ENCODE measurements at places on chromosomes 3 and 15.

DNA sequence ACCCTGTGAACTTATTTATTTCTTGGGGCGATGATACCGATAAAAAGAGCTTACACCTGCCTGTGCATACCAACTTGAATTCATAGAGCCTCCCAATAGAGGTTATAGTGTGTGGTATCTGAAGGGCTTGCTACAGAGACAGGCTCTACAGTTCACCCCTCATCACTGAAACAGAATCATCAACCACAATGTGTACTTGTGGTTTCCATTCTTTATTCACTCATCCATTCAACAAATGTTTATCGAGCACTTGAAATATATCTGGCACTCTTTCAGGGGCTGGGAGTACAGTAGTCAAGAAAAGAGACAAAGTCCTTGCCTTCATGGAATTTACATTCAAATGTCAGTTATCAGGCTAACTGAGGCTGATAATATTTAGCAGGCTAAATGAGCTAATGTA, 134.4 kb upstream of the SKOR1 start:
- no peak for DNase-seq

- no peak for DNase-seq
Measured at GRCh38 chr3:37832480-37832879, 29.2 kb upstream of the CTDSPL start.

DNA sequence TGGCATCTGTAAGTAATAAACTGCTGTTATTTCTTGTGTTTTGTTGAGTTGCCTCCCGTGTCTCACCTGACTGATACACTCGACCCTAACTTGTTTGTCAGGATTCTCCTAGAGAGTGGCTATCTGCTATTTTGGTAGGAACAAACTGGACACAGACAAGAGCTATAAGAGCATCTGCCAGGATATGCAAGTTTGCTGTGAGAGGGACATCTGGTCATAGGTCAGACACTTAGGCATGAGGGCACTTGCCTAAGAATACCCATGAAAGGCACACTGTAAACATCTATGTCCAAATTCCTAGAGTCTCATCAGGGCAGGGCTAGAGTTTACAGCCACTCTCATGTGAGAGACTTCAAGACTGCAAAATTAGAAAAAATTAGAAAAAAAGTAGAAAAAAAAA, 32.5 kb downstream of the NEDD4 start:
- DNase-seq, result no peak

GRCh38 chr15:55552926-55553325, 35.2 kb downstream of the PYGO1 start:
- DNase-seq, result no peak

GRCh38 chr3:23071758-23072157, 131.4 kb upstream of the UBE2E2 start:
- DNase-seq, result no peak

DNA sequence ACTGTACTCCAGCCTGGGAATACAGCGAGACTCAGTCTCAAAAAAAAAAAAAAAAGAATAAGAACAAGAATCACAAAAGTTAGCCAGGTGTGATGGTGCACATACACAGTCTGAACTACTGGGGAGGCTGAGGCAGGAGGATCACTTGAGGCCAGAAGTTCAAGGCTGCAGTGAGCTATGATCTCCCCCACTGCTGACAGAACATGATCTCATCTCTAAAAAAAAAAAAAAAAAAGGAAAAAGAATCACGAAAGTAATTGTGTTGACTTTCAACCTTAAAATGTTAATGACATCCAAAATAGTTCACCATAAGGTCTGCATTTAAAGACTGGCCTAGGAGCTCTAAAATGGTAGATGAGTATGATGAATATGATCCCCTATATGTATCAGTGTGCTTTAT, 68.0 kb upstream of the MAP4 start:
- no peak for DNase-seq

GRCh38 chr3:53350652-53351051, 3.3 kb upstream of the DCP1A start:
- DNase-seq, result no peak

GRCh38 chr15:69823223-69823907, 274.4 kb downstream of the TLE3 start:
- peak; percentile 28 for DNase-seq

GRCh38 chr3:126313580-126314304, 43.5 kb downstream of the KLF15 start:
- no peak for DNase-seq

GRCh38 chr3:69370156-69370883, 15.6 kb downstream of the FRMD4B start:
- DNase-seq, result no peak

- no peak for DNase-seq
Measured at GRCh38 chr15:86213888-86214287, 134.2 kb downstream of the AGBL1 start.

GRCh38 chr3:35601959-35602358, 37.4 kb upstream of the ARPP21 start:
- DNase-seq, result no peak

- no peak for DNase-seq
Measured at GRCh38 chr15:82014989-82015388, 30.8 kb downstream of the MEX3B start.

- DNase-seq, result no peak
Measured at GRCh38 chr3:14894085-14894484, 53.3 kb upstream of the NR2C2 start.

GRCh38 chr3:19816631-19817030, 117.4 kb downstream of the EFHB start:
- no peak for DNase-seq

DNA sequence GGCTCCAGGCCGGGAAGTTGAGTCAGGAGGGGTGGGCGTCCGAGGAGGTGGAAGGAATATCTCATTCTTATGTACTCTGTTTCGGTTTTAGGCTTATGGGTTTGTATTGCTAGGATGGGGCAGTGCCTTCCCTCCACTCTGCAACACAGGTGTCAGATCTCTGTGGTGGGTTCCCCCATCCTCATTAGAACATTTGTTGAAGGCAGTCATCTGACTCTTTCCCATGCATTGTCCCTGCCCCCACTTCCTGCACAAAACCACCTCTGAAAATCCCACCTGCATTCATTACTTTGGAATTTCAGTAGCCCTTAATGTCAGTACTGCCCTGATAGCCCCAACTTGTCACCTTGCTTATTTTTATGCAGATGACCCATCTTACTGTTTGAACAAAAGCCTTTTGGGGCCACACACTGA, 29.5 kb downstream of the GYG1 start:
- no peak for DNase-seq

GRCh38 chr15:38238311-38238710, 14.3 kb upstream of the SPRED1 start:
- no peak for DNase-seq

- DNase-seq, result no peak
Measured at GRCh38 chr15:41309226-41309905, 23.0 kb downstream of the OIP5 start.

DNA sequence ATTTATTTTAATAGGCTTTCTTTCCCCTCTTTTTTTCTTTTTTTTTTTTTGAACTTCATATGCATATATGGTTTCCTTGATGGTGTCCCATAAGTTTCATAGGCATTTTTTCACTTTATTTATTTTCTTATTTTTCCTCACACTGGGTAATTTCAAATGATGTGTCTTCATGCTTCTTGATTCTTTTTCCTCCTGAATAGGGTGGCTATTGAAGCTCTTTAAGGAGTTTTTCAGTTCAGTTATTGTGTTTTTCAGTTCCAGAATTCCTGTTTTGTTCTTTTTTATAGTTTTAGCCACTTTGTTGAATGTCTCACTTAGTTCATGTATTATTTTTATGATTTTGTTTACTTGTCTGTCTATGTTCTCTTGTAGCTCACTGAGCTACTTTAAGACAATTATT, 273.2 kb downstream of the NFKBIZ start:
- DNase-seq, result no peak

- DNase-seq, result no peak
Measured at GRCh38 chr15:94287794-94288246, 56.5 kb downstream of the MCTP2 start.

- DNase-seq, result no peak
Measured at GRCh38 chr15:63509955-63510940, 5.9 kb downstream of the USP3 start.

- no peak for DNase-seq
Measured at GRCh38 chr3:81545572-81545971, 215.9 kb downstream of the GBE1 start.

DNA sequence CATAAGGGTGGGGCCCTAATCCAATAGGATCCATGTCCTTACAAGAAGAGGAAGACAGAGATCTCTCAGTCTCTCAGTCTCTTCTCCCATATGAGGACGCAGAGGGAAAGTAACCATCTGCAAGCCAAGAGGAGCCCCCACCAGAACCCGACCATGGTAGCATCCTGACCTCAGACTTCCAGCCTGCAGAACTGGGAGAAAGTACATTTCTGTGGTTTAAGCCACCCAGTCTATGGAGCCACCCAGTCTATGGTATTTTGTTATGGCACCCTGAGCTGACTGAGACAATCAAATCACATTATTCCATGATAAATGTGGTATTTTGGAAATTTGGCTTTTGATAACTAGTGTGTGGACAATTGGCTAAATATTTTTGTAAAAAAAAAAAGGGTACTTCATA, 101.5 kb upstream of the TMC3 start:
- no peak for DNase-seq

GRCh38 chr15:31342781-31343626, 16.4 kb downstream of the KLF13 start:
- no peak for DNase-seq

DNA sequence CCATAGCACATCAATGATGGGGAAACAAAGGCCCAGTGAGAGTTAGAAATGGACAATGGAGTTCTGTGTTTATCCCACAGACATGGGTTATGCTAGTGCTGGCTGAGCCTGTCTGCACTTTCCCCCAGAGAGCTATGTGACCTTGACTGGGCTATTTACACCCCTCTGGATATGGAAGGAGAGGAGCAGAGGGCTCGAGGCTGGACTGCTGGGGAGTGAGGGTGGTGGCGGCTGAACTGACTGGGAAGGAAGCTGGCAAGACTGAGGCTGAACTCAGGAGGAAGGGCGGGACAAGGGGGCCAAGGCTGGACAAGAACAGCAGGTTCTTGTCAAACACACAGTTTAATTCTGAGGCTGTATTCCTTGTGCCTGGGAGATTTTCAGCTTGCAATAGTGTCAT, 10.8 kb upstream of the INSYN1 start:
- DNase-seq, result no peak

GRCh38 chr3:81841540-81841939, 80.1 kb upstream of the GBE1 start:
- no peak for DNase-seq

GRCh38 chr3:12559520-12559919, 2.6 kb downstream of the MKRN2 start:
- DNase-seq, result no peak

DNA sequence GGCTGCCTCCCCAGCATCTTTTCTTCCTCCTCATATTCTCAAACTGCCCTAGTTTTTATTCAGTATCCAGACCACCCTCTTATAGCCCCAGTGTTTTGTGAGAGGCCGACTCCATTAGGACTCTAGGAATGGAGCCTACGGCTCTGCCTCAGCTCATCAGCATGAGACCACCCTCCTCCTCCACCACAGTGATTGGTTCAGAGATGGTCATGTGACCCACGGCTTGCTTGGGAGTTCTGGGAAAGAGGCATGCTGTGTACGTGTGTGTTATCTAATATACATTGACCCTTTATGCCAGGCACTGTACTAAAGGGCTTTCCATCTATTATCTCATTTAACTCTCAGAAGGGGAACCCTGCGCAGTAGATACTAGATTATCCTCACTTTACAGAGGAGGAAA, 17.8 kb upstream of the CMTM7 start:
- no peak for DNase-seq

DNA sequence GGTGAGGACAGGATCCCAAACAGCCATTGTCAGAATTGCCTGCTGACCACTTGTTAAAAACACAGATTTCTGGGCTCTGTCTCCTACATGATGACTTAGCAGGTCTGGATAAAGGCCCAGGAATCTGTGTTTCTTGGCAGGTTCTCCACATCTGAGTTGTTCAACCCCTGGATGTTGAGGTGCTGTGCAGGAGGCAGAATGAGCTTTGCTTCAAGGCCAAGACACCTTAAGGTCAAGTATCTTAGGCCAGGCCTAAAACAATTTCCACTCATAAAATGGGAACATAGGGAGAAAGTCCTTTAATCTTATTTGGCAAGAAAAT, 678.7 kb upstream of the CFAP20DC start:
- DNase-seq, result no peak

DNA sequence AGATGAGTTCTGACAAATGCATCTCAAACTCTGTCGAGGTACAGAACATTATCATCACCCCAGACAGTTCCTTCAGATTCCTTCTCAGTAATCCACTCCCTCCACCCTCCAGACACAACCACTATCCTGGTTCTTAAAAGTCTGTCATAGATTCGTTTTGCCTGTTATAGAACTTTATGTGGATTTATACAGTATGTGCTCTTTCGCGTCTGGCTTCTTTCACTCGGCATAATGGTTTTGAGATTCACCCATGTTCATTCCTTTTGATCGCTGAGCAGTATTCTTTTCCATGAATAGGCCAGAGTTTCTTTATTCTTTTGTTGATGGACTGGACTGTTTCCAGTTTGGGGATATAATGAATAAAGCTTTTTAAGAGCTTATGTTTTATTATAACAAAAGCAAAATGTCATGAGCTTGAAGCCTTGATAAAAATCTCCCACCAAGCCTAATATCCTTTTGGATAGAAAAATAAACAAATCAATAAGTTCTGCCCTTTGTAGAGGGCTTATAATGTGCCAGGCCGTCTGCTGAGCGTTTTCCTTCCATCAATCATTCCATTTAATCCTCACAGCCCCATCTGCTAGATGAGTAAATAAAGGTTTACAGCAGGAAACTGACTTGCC, 21.3 kb upstream of the RFTN1 start:
- no peak for DNase-seq

DNA sequence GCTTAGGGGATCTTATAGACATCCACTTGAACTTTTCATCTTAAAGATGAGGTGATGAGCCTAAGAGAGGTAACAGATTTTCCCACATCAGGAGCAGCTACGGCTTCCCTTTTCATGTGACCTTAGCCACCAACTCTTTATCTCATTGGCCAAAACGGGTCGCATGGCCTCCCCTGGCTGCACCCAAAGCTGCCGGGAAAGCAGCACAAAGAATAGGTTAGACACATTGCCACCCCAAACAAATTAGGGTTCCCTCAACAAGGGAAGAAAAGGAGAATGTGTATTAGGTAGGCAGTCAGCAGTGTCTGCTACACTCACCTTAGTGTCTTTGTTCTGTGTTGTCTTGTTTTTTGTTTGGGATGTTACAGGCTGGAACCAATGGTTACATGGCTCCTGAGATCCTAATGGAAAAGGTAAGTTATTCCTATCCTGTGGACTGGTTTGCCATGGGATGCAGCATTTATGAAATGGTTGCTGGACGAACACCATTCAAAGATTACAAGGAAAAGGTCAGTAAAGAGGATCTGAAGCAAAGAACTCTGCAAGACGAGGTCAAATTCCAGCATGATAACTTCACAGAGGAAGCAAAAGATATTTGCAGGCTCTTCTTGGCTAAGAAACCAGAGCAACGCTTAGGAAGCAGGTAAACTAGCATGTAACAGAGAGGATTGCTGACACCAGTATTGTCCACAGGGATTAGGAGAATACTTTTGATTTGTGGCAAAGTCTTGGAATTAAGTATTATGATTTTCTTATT, 44.2 kb downstream of the GRK7 start:
- DNase-seq, result no peak
